ENCODE measurements at places on chromosomes 1 and 21. TPM values are rescaled to one million over a fixed set of nuclear protein-coding genes. Genes with fewer than 3 reads are reported as not detected.

DNA sequence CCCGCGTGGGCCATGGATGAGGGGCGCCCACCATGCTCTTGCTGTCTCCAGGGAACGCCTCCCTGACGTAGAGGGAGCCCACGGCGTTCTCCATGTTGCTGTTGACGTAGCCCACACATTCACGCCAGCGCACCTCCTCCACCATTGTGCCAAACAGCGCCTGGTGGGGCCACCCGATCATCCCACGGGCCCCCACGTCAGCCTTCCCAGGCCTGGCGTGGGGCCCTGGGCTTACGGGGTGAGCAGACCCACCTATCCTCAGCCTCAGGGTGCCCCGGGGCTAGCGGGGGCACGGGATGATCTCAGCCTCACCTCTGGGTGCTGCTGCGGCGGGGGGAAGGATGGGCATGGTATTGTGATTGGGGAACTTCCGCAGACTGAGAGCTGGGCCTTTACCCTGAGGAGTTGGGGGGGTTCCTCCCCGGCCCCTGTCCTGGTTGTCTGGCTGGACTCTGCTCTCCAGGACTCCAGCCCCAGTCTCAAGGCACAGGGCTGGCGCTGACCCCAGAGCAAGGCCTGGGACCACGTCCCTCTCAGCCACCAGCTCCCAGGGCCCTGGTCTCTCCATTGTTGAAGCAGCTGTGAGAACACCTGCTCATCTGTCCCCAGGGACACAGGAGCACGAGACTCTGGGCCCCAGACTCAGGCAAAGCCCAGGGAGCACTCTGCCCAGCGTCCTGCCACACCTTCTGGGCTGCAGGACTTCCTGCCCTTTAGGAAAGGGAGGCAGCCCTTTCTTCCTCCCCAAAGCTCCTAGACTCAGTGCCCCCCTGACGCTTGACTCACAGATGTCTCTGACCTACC, 10.2 kb downstream of the PRXL2B start:
- DNase-seq = no peak

GRCh38 chr1:46180082-46180616, 3.9 kb upstream of the P3R3URF start:
- no peak for DNase-seq

- DNase-seq = no peak
These were observed 34.2 kb downstream of the SYF2 start for GRCh38 chr1:25197982-25198662.

- no peak for DNase-seq
These were observed 35.0 kb downstream of the GIPC2 start for GRCh38 chr1:78080767-78081166.

- DNase-seq = no peak
These were observed 10.2 kb upstream of the AHDC1 start for GRCh38 chr1:27614043-27614624.

DNA sequence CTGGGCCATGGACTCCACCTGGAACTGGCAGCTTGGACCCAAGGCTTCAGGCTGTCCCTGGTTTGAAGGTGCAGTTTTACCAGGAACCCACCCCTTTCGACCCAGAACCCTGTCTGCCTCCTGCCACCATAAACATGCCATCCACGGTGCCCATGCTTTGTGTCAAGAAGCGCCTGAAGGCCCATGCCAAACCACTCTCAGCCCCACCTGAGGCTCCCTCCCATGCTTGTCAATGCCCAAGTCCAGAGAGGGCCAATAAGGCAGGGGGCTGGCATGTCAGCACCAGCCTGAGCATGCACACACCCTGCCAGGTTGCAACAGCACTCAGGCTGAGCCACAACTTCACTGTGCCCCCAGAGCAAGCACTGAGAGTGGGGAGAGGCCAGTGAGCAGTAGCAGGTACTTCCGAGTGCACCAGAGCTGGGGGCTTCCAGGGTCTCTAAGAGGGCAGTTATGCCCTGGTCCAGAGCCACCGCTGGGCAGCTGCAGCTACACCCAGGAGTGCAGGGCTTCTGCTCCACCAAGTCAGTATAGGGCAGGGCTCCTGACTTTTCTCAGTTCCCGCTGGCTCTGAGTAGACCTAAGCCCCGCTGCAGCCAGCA, 1256.0 kb downstream of the AMY1C start:
- DNase-seq = no peak

DNA sequence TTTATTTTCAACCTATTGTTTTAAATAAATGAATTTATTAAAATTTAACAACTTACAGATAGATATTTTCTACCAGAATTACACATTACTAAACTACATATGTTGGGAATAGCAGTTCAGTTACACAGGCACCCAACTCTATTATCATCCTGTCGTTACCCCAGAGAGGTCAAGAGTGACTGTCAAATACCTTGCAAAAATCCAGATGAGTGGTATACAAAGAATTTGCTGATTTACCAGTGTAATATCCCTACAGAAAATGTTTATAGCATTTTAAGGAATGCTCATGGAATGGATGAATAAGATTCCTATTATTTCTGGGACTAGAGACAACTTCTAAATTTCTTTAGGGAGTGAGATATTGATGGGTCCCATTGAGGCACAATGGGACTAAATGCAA, 300.7 kb upstream of the RGS18 start:
- no peak for DNase-seq

DNA sequence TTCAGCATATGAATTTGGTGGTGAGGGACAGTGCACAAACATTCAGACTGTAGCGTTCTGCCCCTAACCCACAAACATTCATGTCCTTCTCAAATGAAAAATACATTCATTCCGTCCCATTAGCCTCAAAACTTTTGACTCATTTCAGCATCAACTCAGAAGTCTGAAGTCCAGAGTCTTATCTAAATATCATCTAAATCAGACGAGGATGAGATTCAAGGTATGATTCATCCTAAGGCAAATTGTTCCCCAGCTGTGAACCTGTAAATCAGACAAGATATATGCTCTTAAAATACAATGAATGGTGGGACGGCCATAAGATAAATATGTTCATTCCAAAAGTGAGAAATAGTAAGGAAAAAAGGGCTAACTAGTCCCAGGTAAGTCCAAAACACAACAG, 1195.6 kb upstream of the ADGRL4 start:
- no peak for DNase-seq

GRCh38 chr1:81594206-81594605, 206.5 kb upstream of the ADGRL2 start:
- no peak for DNase-seq

- DNase-seq = no peak
These were observed 29.1 kb upstream of the ATP2B4 start for GRCh38 chr1:203597331-203598090.

DNA sequence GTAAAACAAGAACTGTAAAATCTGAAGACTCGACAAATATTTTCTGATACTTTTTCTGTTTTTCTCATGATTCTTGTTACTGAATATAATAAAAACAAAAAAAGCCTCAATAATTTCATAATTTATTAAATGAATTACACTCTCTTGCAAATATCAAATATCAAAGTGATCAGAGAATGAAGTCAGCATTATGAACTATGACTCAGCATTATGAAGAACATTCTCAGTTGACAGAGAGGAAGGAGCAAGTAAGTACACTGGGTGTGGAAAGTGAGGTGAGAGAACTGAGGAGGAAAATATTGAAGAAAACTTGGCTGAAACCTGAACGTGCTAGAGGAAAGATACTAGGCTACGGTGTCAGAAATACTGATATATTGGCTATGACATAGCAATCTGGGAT, 529.5 kb downstream of the KCNT2 start:
- DNase-seq = no peak

DNA sequence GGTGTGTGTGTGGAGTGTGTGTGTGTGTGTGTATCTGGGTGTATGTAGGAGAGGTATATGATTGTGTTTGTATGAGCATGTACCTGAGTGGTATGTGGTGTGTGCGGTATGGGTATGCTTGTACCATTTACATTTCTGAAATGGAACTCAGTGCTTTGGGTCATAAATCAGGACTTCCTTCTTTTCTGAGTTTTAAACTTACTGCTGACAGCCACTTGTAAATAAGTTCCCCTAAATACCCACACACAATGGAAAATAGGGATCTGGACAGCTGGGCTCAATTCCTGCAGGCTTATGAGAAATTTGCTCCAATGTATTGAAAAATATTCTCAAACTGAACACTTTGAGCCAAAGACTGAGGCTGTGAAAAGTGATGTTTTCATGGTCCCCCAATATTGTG, 293.6 kb downstream of the HLX start:
- DNase-seq = no peak

GRCh38 chr1:177948336-177948972, 21.4 kb downstream of the SEC16B start:
- peak; percentile 15 for DNase-seq

DNA sequence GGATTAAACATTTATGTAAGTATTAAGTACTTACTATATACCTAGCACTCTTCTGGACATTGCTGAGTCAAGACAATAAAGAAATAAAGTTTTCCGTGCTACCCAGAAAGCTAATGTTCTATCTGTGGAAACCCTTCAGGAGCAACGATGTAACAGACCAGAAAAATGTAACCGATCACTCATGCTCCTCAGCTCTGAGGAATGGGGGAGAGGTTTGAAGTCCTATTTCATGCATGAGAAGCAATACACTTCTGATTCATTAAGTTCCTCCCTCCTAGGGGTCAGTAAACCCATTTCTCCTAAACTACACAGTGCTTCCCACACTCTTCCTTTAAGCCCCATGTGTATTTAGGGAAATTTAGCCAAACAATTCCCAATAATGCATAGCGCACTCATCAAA, 25.6 kb upstream of the KAZN start:
- no peak for DNase-seq

DNA sequence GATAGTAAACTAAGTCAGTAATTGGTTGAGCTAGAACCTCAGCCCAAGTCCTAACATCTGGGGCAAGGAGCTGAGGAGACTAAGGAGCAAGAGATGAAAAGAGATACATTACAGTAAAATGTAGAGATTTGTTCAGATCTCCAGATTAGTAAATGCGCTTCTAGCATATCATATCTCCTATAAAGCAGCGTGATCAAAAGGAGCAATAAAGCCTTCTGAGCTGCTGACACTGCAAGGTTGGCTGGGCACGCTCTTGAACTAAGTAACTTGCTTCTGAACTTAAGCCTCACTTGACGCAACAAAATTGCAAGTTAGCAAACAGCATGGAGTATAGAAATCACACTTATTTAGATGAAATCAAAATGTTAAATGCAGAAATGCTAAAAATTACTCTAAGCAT, 80.9 kb downstream of the LRRC53 start:
- DNase-seq = no peak

DNA sequence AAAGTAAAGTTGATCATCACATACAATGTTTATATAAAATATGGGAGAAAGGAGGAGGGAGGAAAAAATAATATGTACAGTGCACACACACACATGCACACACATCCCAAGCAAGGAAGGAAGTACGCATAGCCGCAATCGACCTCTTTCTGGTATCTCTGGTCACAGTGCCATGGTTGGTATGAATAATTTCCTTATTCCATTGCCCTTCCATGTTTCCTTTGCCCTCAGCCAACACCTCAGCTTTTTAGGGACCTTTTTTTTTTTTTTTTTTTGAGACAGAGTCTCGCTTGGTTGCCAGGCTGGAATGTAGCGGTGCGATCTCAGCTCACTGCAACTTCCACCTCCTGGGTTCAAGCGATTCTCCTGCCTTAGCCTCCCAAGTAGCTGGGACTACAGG, 20.6 kb downstream of the CITED4 start:
- no peak for DNase-seq

GRCh38 chr1:31133368-31133767, 67.9 kb upstream of the PUM1 start:
- DNase-seq = no peak

DNA sequence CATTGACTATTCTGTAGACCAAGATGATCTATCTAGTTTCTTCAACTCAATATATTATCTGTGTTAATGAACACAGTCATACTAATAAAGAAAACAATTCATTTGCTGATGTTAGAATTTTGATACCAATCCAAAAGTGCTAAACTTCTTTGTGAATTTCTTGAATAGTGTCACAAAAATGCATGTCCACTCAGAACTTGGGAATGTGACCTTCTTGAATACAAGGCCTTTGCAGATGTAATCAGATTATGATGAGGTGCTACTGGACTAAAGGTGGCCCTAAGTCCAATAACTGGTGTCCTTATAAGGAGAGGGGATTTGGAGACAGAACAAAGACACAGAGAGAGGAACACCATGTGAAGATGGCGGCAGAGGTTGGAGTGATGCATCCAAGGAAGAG, 305.8 kb upstream of the ZP4 start:
- DNase-seq = no peak

DNA sequence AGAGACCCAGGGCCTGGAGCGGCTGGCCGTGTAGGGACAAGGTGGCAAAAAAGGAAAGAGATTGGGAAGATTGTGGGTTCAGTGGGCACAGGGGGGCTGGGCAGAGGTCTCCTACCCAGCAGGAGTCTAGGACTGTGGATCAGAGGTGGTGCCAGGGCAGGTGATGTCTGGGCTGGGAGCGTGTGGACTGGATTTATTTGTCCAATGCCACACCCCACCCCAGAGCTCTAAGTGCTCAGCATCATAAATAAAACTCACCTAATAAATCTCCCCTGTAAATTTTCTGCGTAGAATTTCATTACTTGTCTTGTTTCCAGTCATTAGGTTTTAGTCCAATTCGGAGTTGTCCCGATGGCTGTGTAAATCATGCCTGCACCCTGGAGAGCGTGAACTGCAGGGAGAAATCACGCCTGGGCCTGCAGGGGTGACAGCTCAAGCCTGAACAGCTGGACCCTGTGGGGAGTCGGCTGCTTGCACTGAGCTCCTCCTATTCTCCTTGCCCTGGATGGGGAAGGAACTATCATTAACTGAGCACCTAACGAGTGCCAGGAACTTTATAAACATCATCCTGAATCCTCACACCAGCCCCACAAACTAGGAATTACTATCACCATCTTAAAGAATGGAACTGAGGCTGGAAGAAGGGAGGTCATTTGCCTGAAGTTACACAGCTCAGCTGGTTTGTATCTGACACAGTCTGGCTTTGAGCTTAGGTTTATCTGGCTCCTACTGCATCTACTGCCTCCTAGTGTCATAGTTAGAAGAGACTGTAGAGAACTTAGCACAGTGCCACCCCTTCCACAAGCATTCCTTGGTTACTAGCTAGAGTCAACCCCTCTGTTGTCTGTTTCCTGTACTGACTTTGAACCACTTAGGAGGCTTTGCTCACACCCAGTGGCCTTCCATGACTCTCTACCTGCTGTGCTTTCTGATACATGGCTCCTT, 25.0 kb upstream of the POU3F1 start:
- DNase-seq = no peak

- DNase-seq = no peak
These were observed 79.5 kb downstream of the BCAR3 start for GRCh38 chr1:93602101-93602500.

NCAM2 gene
- polyA plus RNA-seq = 0.34 TPM

NR0B2 gene
- polyA plus RNA-seq = 0.18 TPM

MRPL20 gene
- 140 TPM for polyA plus RNA-seq

HSD3B1 gene
- 0.39 TPM for polyA plus RNA-seq

TIAM1 gene
- polyA plus RNA-seq = 25.8 TPM

NR1I3 gene
- polyA plus RNA-seq = 0.14 TPM

DISC1 gene
- polyA plus RNA-seq = 4.4 TPM
